Psoas muscle (tissue), 8 donors: ENCODE measurements at places on chromosomes 13 and 19. TPM values are rescaled to one million over a fixed set of nuclear protein-coding genes. Genes with fewer than 3 reads are reported as not detected.

DNA sequence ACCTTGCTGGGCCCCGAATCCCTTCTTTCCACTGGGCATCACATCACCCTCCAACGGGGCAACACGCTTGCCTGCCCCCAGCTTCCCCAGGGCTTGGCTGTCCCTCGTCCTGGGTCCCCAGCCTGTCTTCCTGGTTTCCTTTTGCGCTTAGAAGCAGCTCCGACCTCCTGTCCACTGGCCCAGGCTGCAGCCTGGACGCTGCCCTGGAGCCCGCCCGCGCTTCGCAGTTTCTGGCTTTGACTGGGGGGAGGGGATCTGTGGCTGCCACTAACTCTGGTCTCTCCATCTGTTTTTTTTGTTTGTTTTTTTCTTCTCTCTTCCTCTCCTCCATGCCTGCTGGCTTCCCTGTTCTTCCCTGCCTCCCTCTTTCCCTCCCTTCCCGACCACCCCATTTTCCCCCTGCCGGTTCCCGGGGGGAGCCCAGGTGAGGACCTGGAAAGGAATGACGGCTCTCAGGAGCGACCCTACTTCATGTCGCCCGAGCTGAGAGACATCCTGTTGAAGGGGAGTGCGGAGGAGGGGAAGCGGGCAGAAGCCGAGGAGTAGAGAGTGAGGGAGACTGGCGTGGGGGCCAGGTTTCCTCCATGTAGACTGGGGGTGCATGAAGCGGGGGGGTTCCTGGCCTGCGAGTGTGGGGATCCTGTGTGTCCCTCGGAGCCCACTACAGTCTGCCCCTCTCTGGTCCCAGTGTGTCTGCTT lies 11.5 kb upstream of the ILF3 start:
- no peak for DNase-seq

DNA sequence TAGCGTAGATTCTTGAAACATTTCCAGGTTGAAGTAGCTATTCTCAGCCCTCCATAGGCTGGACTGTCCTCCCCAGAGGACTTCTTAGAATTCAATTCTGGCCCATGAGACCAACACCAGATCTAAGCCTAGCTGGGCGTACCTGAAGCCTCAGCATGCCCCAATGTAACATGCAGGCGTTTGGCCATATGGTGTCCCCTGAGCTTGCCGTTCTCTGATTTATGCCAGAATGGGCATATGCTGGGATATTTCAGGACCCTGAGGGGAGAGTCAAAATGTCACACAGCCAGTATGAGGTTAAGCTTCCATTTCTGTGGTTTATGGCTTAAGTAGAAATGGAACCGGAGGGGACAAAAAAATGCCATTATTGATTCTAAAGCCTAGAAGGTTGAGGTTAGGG lies 317.7 kb upstream of the OBI1 start:
- DNase-seq, result no peak

- no peak for DNase-seq
These were observed at the start of gene MCF2L for GRCh38 chr13:112968910-112969691. Gene MCF2L, plus strand, starts transcription at chr13:112969214. Its CDS starts 166 bp downstream, at chr13:112969380.

DNA sequence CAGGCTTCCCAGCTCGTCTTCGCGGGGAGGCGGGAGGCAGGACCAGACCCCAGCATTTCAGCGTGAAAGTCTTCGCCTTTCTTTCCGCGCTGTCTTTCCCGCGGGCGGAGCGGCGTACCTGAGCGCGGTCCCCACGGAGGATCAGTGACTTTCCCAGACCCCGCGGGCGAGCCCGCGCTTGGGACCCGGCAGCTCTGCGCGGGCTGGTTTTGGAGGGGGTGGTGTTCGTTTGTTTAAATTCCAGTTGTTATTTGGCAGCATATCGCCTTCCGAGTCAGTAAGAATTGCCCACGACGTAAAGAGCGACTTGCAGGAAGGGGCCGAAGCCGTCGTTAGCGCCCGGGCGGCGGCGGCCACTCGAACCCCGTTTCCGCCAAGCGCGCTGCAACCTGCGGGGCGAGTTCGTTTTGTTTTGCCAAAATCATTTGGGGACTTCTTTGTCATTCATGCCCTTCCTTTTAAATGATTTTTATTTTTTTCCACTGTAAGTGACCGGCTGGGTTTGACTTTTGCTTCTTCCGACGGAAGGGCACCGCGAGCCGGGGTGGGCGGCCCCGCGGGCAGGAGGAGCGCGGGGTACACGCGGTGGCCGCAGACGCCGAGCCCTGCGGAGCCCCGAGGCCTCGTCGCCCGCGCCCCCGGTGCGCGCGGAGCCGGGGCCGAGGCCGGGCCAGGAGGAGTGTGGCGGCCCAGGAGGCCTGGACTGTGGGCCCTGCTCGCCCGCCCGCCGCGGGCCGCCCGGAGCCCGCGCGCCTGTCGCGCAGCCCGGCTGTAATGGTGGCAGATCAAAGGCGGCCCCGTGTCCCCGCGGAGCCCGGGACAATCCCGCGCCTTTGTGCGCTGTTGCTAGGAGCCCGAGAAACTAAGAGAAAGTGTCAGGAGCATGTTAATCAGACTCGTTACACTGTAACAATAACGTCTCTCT lies 75.9 kb downstream of the ZIC5 start:
- DNase-seq, result no peak

DNA sequence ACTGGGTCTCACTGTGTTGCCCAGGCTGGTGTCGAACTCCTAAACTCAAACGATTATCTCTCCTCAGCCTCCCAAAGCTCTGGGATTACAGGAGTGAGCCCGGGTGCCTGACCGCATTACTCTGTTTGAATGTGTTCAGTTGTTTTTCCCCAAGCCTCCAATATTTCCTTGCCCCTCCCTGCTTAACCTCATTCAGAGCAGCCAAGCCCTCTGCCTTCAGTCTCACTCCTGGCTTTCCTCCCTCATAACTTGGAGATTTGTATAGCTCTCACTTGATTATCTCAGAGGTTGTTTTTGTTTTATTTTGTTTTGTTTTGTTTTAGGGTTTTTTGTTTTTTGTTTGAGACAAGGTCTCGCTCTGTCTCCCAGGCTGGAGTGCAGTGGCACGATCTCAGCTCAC lies 11.4 kb downstream of the EPHX3 start:
- DNase-seq, result no peak

DNA sequence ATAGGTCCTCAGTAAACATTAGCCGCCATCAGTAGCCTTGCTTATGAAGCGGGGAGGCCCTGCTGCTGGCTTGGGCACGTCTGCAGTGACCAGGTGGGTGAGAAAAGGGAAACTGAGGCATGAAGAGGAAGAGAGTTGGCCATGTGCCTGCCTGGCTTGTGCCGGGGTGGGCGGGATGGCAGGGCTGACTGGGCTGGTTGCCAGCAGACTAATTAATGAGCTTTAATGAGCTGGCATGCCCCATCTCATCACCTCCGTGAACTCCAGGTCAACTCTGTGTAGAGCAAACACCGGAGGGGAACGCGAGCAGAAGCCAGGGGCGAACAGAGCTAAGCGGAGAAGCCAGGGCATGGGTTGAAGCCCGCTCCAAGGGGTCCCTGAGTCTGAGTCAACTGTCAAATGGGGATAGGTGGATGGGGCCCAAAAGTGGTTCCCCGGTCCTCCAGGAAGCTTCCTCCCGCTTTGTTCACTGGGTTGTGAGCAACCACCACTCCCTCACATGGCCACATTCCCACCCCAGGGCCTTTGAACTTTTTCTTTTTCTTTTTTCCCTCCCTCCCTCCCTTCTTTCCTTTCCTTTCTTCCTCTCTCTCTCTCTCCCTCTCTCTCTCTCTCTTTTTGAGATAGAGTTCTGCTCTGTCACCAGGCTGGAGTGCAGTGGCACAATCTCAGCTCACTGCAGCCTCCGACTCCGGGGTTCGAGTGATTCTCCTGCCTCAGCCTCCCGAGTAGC lies 8.7 kb downstream of the NR2F6 start:
- peak; percentile 49 for DNase-seq

DNA sequence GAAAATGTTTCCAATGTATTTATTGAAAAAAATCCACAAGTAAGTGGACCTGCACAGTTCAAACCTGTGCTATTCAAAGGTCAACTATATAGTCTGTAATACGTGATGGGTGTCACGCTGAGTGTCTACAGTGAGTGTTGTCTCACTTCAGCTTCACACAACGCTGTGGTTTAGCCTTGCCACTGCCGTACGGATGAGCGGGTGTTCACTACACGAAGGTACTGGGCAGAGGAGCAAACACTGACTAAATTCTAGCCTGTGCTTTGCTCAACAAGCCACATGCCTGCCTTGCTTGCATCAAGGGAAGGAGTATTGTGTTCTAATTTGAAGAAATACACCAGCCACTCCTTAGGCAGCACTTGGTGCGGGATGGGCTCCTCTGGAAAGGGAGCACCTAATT lies 3.4 kb upstream of the FFAR3 start:
- no peak for DNase-seq

DNA sequence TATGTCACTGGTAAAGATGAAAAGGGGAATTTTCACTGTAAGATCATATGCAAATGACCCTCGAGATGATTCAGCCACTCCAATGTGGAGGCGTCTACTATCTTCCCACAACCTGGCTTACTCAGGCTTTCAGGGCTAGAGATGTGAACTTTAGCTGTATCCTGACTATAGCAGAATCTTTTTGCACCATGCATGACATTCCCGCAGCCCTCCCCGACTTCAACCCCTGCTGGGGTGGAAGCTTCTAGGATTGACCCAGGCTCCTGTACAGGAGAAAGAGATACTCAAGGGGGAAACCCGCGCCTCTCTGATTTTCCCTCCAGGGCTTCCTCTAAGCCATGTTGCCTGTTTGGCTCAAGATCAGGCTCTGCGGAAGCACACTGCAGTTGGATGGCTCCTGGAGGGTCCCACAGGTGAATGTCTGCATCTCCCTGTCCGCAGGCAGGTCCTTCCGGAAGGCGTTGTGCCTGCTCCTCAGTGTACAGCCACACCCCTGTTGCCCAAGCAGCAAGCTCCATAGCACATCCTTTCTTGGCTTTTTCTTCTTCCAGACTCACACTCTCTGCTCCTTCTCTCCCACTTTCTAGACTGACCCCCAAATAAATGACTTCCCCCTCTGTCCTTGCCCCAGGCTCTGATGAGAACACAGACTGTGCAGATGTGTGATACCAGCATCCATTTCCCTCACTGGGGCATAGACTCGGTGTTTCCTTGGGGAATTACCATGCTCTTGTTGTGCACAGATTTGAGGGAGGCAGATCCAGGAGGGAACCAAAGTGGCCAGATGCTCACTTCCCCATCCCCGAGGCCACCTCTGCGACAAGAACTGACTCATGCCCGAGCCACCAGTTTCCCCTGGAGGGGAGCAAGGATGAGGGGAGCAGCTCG lies 29.1 kb upstream of the POP4 start:
- no peak for DNase-seq

- DNase-seq, result no peak
These were observed 123.8 kb upstream of the IRS2 start for GRCh38 chr13:109910194-109910593.

DNA sequence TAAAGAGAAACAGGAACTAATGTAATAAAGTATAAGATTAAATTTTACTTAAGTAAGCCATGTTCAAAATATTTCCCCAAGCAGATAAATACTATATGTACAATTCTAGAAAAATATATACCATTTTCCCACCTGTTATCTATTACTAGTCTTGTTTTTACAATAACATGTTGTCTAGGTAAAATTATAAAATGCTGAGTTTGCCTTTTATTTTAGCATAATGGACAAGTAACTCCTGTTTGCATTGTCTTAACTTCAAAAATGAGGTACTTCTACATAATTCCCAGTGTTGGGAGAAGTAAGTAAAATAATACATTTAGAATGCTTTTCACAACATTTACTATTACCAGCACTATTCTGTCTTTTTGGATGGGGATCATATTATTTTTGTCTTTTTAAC lies 800.5 kb downstream of the SLITRK6 start:
- no peak for DNase-seq

DNA sequence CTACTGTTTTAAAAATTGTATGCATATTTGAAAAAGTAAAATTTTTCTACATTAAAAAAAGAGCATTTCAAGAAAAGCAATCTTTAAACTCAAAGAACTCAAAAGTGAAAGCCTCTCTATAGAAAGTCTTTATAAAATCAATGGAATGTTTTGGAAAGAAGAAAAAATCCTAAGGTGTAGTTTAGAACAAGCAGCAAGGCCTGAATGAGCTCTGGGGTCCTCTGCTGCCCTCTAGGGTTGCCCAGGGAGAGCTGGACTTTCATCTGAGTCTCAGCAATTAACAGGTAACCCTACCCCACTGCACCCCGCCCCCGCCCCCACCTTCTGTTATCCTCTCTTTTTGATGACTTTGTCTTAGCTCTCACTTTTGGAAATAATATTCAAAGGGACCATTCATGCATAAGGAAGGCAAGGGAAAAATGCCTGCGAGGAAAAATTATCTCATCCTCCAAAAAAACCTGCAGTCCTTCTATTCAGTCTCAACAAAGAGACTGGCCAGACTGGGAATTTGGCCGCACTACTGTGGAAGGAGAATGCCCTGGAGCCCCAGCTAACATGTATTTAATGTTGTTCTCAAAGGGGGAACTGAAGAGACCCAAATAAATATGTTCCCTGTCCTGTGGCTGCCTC lies 24.1 kb downstream of the SLC25A30 start:
- no peak for DNase-seq

DNA sequence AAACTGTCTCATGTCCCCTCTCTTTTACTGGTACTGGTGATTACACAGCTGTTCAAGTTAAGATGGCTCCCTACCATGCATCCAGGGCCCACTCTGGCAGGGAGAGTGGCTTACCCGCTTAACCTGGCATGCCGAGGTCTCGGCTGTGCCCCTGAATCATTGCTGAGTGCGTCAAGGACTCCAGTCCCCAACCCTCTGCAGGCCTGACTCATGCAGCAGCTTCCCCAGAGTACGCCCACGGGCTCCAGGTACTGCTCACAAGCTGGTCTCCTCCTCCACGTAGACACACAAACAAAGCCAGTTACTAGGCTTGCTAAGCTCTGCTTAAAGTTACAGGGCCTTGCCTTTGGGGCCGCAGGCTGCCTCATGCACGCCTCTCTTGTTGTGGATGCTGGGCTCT lies 447.4 kb downstream of the COG6 start:
- DNase-seq, result no peak

GRCh38 chr13:94709001-94709834 lies 3.1 kb downstream of the SOX21 start:
- DNase-seq, result no peak

DNA sequence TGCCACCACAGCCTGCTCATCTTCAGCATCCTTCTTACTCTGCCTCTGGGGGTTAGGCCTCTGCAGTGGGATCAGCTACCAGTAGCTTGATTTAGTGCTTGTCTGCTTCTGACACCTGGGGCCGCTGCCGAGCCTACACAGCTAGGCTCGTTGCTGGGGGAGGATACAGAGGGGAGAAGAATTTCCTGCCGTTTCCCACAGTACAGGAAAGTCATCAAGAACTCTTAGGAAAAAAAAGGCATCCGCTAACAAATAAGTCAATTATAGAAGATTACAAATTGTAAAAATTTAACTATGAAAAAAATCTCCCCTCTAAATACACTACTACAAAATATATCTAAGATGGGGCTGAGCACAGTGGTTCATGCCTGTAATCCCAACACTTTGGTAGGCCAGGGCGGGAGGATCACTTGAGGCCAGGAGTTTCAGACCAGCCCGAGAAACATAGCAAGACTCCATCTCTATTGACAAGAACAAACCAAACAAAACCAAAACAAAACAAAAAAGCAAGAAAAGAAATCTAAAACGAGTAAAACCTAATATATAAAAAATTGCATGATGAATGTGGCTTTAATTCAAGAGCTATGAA lies 26.7 kb downstream of the LATS2 start:
- DNase-seq, result no peak

The OR7G1 gene
- total RNA-seq, result not detected

The MCEMP1 gene
- total RNA-seq, result 0.19 TPM

The FDX2 gene
- 17.0 TPM for total RNA-seq

The RPL18 gene
- 506 TPM for total RNA-seq

The ZNF793 gene
- total RNA-seq, result 2.9 TPM

The HSPB6 gene
- total RNA-seq, result 656 TPM

The RETN gene
- total RNA-seq, result not detected
